ENCODE measurements at places on chromosomes 3 and 15.

- no peaks in the 10 kb centered on the region for H3K27me3 ChIP-seq
- no peak for DNase-seq
- H3K4me1 ChIP-seq = peaks cover 63% of the 10 kb centered on the region
- peaks cover 41% of the 10 kb centered on the region for H3K36me3 ChIP-seq
- H3K4me3 ChIP-seq = no peak overlapping the region
- H3K27ac ChIP-seq = no peak overlapping the region
These were observed 3.7 kb downstream of the TRIM59 start for GRCh38 chr3:160445854-160446253.

GRCh38 chr3:10493202-10493589 is 12.2 kb downstream of the ATP2B2 start:
- H3K27ac ChIP-seq = no peak overlapping the region
- H3K4me3 ChIP-seq = no peak overlapping the region
- peaks cover 10% of the 10 kb centered on the region for H3K27me3 ChIP-seq
- H3K36me3 ChIP-seq = no peaks in the 10 kb centered on the region

DNA sequence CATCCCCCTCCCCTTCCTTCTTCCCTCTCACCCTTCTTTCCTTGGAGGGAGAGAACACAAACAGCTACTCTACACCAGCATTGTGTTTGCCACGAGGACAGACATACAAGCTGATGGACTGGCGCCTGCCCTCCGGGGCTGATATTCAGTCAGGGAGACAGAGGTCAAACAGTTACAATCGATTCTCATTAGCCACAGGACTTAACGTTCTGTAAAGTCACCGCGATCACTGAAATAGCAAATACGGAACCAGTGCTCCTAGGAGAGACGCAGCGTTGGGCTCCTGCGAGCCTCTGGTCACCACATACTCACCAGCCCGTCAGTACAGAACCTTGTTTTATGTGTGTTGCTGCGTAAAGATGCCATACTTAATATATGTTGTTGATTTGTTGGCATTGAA is 108.8 kb downstream of the LRRK1 start:
- no peaks in the 10 kb centered on the region for H3K4me1 ChIP-seq
- H3K36me3 ChIP-seq = no peaks in the 10 kb centered on the region
- no peak overlapping the region for H3K4me3 ChIP-seq
- no peak for DNase-seq

- no peaks in the 10 kb centered on the region for H3K27me3 ChIP-seq
- no peak overlapping the region for H3K4me3 ChIP-seq
- H3K4me1 ChIP-seq = no peaks in the 10 kb centered on the region
These were observed 85.3 kb upstream of the CRBN start for GRCh38 chr3:3264796-3265195.

DNA sequence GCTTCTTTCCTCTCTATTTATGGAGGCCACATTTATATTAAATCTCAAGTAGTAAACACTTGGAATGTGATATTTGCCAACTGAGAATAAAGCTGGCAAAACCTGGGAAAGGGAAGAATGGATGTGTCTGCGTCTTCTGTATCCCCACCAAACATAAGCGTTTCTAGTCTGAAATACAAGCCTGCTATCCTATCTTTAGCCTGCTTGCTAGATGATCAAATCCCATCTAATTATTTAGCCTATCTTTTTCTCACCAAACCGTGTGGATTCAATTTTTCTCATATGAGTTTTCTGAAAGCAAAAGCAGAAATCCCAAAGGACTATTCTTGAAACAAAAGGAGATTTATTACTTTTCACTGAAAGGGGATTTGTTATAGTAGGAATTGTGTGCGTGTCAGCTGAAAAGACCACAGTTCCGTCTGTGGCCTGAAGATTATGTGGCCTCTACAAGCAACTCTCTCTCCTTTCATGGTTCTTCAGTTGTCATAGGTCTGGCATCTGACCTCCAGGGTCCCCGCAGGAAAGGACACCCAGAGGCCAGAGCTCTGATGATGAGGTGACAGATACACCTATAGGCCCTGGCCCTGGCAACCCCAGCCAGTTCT is 266.0 kb upstream of the MCTP2 start:
- H3K27me3 ChIP-seq = peaks cover 6% of the 10 kb centered on the region
- no peaks in the 10 kb centered on the region for H3K36me3 ChIP-seq
- H3K4me3 ChIP-seq = no peak overlapping the region

- no peak for DNase-seq
- no peaks in the 10 kb centered on the region for H3K27me3 ChIP-seq
- no peak overlapping the region for H3K27ac ChIP-seq
- H3K4me1 ChIP-seq = no peaks in the 10 kb centered on the region
These were observed 22.0 kb downstream of the ACAD11 start for GRCh38 chr3:132637590-132637989.

- H3K4me1 ChIP-seq = peaks cover 30% of the 10 kb centered on the region
- H3K27me3 ChIP-seq = no peaks in the 10 kb centered on the region
- no peak overlapping the region for H3K4me3 ChIP-seq
- H3K36me3 ChIP-seq = peaks cover 35% of the 10 kb centered on the region
- DNase-seq = no peak
These were observed 28.8 kb downstream of the ATG7 start for GRCh38 chr3:11300970-11301369.

- H3K4me3 ChIP-seq = no peak overlapping the region
- DNase-seq = no peak
- H3K4me1 ChIP-seq = no peaks in the 10 kb centered on the region
These were observed 740.4 kb downstream of the TUSC7 start for GRCh38 chr3:117450026-117450425.

GRCh38 chr15:70199540-70200410 is 102.1 kb upstream of the TLE3 start:
- no peaks in the 10 kb centered on the region for H3K36me3 ChIP-seq
- H3K4me3 ChIP-seq = no peak overlapping the region
- no peaks in the 10 kb centered on the region for H3K4me1 ChIP-seq

DNA sequence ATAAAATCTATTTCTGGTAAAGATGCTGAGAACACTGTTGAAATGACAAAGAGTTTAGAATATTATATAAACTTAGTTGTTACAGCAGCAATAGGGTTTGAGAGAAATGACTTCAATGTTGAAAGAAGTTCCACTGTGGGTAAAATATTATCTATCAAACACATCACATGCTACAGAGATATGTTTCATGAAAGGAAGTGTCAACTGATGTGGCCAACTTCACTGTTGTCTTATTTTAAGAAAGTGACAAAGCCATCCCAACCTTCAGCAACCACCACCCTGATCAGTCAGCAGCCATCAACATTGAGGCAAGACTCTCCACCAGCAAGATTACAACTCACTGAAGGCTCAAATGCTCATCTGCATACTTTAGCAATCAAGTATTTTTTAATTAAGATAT is 20.2 kb downstream of the TMEM39A start:
- H3K27me3 ChIP-seq = no peaks in the 10 kb centered on the region
- H3K36me3 ChIP-seq = peaks cover 57% of the 10 kb centered on the region
- no peak overlapping the region for H3K27ac ChIP-seq
- no peak for DNase-seq
- H3K4me3 ChIP-seq = no peak overlapping the region

- H3K36me3 ChIP-seq = no peaks in the 10 kb centered on the region
- H3K27ac ChIP-seq = no peak overlapping the region
- H3K27me3 ChIP-seq = no peaks in the 10 kb centered on the region
- no peak for DNase-seq
- H3K4me1 ChIP-seq = peaks cover 47% of the 10 kb centered on the region
These were observed 24.1 kb upstream of the ARHGEF3 start for GRCh38 chr3:56825567-56826438.

DNA sequence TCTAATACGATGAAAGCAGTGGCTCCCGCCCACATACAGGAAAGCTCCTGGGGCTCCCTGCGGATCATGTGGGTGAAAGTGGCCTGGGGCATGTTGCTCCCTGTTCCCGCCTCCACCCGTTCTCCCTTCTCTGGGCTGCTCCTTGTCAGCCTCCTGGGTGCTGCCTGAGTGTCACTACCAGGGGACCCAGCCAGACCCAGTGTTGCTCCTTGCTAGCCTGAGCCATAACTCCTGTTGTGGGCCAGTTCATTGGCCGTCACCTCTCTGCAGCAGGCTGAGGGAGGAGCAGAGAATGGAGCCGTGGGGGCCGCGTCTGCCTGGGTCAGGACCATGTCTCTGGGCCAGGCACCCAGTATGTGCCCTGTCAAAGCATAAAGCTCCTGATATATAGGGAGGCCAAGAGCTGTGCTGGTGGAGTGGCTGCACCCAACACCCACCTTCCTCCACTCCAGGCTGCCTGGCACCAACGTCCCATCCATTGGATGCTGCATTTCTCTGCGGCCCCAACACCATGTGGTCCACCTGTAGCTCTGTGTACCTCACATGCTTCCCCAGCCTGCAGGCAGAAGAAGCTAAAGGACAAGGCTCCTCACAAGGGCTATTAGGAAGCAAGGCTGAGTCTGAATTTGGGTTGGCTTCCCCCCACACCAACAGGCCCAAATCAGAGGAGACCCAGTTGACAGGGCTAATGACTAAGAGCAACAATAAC is 40.5 kb downstream of the KLF13 start:
- H3K27ac ChIP-seq = peak overlapping the region; percentile 99
- H3K27me3 ChIP-seq = no peaks in the 10 kb centered on the region
- peak overlapping the region; percentile 77 for H3K4me3 ChIP-seq
- peaks cover 32% of the 10 kb centered on the region for H3K36me3 ChIP-seq

GRCh38 chr3:129628169-129628522 is 21.7 kb upstream of the PLXND1 start:
- peaks cover 16% of the 10 kb centered on the region for H3K27me3 ChIP-seq
- H3K36me3 ChIP-seq = no peaks in the 10 kb centered on the region
- peaks cover 20% of the 10 kb centered on the region for H3K4me1 ChIP-seq
- peak overlapping the region; percentile 82 for H3K4me3 ChIP-seq

GRCh38 chr3:166663194-166663593 is 716.9 kb downstream of the ZBBX start:
- H3K4me1 ChIP-seq = no peaks in the 10 kb centered on the region
- no peak for DNase-seq
- no peak overlapping the region for H3K27ac ChIP-seq
- peaks cover 1% of the 10 kb centered on the region for H3K36me3 ChIP-seq
- no peaks in the 10 kb centered on the region for H3K27me3 ChIP-seq
- H3K4me3 ChIP-seq = no peak overlapping the region

DNA sequence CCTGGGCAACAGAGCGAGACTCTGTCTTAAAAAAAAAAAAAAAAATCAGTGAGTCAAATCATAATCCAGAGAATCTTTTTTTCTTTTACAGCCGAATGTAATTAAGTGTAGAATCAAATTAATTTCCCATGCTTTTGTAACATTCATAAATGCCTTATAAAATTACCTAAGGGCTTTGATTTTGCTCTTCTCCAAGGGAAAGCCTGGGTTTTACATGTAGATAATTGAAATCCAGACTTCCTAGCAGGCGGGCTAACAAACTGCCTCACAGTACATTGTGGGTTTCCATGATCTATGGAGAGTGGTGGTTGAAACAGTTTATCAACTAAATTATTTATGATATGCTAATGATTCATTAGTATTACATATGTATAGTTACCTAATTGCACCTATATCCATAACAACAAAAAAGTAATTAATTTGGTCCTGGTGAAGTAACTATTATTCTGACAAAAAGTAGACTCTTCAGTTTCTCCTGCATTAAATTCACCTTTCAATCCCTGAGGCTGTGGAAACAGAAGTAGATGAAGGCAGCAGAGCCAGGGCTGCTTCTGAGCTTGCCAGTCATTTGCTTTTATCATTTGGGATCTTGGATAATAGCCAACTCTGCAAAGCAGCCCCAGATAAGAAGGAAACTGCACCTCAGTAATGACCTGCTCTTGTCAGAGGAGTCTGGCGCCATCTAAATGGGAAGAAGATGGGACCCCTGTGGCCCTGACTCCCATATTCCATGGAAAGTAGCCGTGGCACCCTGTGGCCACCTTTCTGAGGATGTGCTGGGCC is 9.5 kb downstream of the CCR9 start:
- peaks cover 8% of the 10 kb centered on the region for H3K4me1 ChIP-seq
- H3K36me3 ChIP-seq = peaks cover 1% of the 10 kb centered on the region
- H3K27ac ChIP-seq = no peak overlapping the region
- DNase-seq = no peak
- H3K4me3 ChIP-seq = no peak overlapping the region

DNA sequence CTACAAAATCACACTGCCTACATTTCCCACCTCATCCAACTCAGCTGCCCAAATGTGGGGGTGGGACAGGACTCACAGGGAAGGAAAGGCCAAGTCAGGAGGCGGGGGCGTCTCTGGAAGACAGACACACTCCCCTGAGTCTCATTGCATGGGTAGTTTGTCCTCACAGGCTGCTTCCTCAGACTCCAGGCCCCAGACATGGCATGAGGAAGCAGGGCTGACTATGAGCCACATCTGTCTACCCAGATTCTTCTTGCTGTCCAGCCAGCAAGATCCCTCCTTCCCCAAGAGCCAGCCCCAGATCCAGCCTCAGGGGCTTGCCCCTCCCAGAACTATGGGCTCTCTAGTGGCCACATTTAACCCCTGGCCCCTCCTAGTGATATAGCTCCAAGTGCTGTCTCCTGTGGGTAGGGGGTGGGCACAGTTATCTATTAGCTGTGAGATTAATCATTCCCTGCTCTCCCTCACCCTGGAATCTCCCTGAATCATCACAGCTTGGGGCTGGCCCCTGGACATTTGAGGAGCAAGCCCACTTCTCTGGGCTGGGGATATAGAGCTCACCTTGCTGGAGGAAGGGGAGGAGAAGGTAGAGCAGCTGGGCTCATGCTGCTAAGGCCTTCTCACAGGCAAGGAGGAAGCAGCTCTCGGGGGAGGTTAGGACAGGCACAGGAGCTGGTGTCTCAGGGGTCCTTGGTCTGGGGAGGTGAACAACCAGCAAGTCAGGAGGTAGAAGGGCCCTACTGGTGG is 2.1 kb upstream of the CCDC33 start:
- H3K27ac ChIP-seq = no peak overlapping the region
- no peaks in the 10 kb centered on the region for H3K4me1 ChIP-seq
- no peaks in the 10 kb centered on the region for H3K36me3 ChIP-seq
- H3K4me3 ChIP-seq = no peak overlapping the region
- DNase-seq = no peak

GRCh38 chr3:8822141-8822540 is 52.7 kb upstream of the OXTR start:
- no peaks in the 10 kb centered on the region for H3K36me3 ChIP-seq
- DNase-seq = no peak
- no peaks in the 10 kb centered on the region for H3K27me3 ChIP-seq
- no peak overlapping the region for H3K27ac ChIP-seq
- no peak overlapping the region for H3K4me3 ChIP-seq

GRCh38 chr15:71055461-71055860 is 59.8 kb upstream of the THSD4 start:
- no peak overlapping the region for H3K27ac ChIP-seq
- H3K27me3 ChIP-seq = peaks cover 5% of the 10 kb centered on the region
- H3K4me1 ChIP-seq = no peaks in the 10 kb centered on the region
- H3K4me3 ChIP-seq = no peak overlapping the region
- H3K36me3 ChIP-seq = no peaks in the 10 kb centered on the region
- no peak for DNase-seq

- no peak for DNase-seq
- peaks cover 29% of the 10 kb centered on the region for H3K4me1 ChIP-seq
- H3K27ac ChIP-seq = no peak overlapping the region
- no peak overlapping the region for H3K4me3 ChIP-seq
- H3K27me3 ChIP-seq = peaks cover 4% of the 10 kb centered on the region
These were observed 45.0 kb upstream of the AKAP13 start for GRCh38 chr15:85335193-85335942.

DNA sequence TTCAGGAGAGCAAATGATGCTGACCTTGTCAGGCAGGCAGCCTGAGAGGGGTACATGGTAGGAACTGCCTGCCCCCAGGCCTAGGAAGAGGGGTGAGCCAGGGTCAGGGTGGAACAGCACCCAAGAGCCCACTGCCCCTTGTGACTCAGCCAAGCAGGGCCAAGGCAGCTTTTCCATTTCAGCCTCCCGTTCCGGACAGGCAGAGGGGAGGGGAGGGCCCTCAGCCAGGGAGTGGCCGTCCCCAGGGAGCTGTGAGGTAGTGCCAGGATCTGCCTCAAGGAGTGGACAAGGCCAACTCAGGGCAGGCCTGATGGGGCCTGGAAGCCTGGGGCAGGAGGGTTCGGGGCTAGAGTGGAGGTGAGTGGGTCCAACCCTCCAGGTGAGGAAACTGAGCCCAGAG is 5.1 kb upstream of the ANKRD63 start:
- H3K4me3 ChIP-seq = no peak overlapping the region
- H3K4me1 ChIP-seq = no peaks in the 10 kb centered on the region
- H3K27me3 ChIP-seq = peaks cover 12% of the 10 kb centered on the region
- peaks cover 12% of the 10 kb centered on the region for H3K36me3 ChIP-seq
- DNase-seq = no peak
